Breast epithelium (tissue), 4 donors: ENCODE measurements at places on chromosomes 7 and 10. TPM values are rescaled to one million over a fixed set of nuclear protein-coding genes. Genes with fewer than 3 reads are reported as not detected.

HOXA6 gene
- 7.9 TPM for total RNA-seq

MRPS16 gene
- total RNA-seq: 40.4 TPM

GPC2 gene
- 3.6 TPM for total RNA-seq

GSAP gene
- 25.8 TPM for total RNA-seq

GRCh38 chr7:78510580-78511188 lies 712.1 kb downstream of the PHTF2 start:
- no peaks in the 10 kb centered on the region for H3K36me3 ChIP-seq
- H3K4me1 ChIP-seq: no peaks in the 10 kb centered on the region
- DNase-seq: no peak

DNA sequence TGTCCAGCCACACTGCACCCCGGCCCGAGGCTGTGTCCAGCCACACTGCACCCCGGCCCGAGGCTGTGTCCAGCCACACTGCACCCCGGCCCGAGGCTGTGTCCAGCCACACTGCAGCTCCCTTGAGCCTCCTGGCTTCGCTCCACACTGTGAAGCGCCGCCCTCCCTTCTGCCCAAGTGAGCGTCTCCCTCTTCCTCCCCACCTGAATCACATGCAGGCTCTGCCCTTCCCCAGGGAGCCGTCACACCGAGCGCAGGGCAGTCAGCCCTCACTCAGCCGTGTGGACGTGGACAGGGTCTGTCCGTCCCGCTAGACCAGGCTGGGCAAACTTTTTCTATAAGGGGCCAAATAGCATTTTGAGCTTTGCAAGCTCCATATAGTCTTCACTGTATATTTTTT lies 27.6 kb downstream of the CFAP46 start:
- no peak overlapping the region for H3K4me3 ChIP-seq
- no peaks in the 10 kb centered on the region for H3K4me1 ChIP-seq
- H3K36me3 ChIP-seq: no peaks in the 10 kb centered on the region

GRCh38 chr10:22461891-22462290 lies 116.6 kb downstream of the SPAG6 start:
- no peaks in the 10 kb centered on the region for H3K4me1 ChIP-seq
- no peak for DNase-seq
- H3K27me3 ChIP-seq: no peaks in the 10 kb centered on the region
- no peaks in the 10 kb centered on the region for H3K36me3 ChIP-seq
- H3K27ac ChIP-seq: no peak overlapping the region

DNA sequence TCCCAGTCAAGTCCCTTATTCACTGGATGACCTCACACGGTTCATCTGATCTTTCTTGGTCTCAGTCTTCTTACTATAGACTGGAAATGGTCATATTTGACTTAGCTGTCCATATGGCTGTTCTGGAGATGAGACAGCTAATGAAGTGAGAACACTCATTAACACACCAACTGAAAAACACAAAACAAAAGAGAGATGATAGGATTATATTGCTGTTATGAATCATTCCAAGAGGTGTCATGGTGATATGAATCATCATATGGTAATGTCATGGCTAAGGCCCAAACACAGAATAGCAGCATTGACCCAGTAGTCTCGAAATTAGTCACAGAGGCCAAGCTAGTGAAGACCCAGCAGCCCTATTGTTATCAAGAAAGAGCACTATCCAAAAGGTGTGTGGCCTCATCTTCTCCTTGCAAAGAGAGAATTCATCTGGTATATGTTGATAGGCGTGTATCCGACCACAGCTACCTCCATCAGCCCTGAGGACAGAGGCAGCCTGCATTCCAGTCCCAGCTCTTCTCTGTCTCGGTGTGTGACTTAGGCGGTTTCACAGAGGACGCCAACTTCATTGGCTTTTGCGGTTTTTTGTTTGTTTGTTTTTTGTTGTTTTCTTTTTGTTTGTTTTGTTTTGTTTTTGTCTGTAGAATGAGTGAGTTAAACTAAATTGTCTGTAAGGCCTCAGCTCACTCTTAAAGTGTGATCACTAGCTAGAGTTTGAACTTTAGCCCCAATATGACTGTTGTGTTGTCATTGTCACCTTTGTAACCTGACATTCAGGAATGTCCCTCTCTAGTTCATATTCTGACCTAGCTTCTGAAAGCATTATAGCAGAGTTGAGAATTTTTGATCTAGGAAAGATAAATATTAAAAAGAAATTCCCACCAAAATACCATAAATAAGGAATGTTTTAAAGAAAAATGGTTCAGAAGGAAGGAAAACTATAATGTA lies 97.4 kb upstream of the PDCD4 start:
- no peaks in the 10 kb centered on the region for H3K27me3 ChIP-seq
- H3K4me1 ChIP-seq: no peaks in the 10 kb centered on the region
- DNase-seq: no peak
- H3K36me3 ChIP-seq: no peaks in the 10 kb centered on the region
